Activated CD8-positive, alpha-beta memory T cell treated with anti-CD3 and anti-CD28 coated beads for 1 hour (primary cell): ENCODE measurements at places on chromosomes 3 and 15.

DNA sequence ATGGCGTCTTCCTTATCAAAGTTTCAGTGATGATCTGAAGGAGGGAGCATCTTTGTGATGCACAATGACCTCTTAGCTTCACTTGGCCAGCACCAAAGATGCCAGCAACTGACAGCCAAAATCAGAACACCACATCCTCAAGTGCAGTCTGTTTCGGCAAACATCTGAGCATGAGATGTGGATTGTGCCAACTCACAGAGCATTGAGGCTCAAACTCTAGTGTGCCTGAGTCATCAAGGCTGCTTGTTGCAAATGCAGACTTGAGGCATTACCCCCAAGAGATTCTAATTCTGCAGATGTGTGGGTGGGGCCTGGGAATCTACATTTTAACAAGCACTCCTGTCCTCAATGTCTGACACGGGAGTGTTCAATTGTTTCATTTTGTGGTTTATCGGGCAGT lies 35.8 kb downstream of the ABHD5 start:
- no peak for DNase-seq

GRCh38 chr15:49674370-49674769 lies 53.5 kb downstream of the DTWD1 start:
- DNase-seq, result no peak

GRCh38 chr15:30921781-30922479 lies 18.2 kb downstream of the FAN1 start:
- no peak for DNase-seq

- no peak for DNase-seq
These were observed 7.5 kb upstream of the TATDN2 start for GRCh38 chr3:10240799-10241198.

- no peak for DNase-seq
These were observed 22.1 kb downstream of the SLC25A26 start for GRCh38 chr3:66242788-66243464.

DNA sequence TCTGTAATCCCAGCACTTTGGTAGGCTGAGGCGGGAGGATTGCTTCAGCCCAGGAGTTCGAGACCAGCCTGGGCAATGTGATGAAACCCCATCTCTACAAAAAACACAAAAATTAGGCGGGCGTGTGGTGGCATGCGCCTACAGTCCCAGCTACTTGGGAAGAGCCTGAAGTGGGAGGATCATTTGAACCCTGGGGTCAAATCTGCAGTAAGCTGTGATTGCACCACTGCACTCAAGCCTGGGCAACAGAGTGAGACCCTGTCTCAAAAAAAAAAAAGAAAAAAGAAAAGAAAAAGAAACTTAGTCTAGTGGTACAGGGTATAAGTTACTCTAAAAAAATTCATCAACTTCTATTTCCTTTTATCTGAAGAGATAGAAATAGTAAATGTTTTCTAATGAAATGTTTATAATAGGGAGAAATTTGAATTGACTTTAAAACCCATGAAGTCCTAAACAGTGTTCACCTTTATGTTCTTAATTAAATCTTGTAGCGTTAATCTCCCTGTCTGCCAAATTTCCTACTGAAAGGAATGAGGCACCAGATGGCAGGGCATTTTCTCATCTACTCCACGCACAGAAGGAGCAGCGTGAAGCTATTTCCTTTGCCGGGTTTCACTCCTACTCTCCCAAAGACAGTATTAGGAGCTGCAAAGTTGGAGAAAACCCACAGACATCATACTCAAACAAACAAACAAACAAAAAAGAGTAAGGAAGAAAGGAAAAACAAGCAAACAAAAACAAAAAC lies 1.9 kb downstream of the PCLAF start:
- DNase-seq, result no peak

GRCh38 chr15:69535101-69535638 lies 82.6 kb downstream of the RPLP1 start:
- DNase-seq, result no peak

GRCh38 chr3:194195611-194196010 lies 59.7 kb downstream of the HES1 start:
- no peak for DNase-seq

DNA sequence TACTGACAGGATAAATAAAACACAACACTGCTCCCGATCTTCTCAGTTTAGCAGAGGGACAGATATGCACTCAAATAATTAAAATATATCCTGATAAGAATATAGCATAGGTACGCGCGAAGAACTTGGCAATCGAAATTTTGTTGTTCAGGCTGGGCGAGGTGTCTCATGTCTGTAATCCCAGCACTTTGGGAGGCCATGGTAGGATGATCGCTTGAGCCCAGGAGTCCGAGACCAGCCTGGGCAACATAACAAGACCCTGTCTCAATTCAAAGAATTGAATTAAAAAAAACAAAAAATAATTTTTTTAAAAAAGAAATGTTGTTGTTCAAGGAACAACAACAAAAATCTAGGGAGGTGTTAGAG lies 7.6 kb downstream of the B2M start:
- no peak for DNase-seq

GRCh38 chr3:145272684-145273083 lies 888.3 kb downstream of the PLOD2 start:
- no peak for DNase-seq

- no peak for DNase-seq
These were observed 18.3 kb upstream of the MRPS22 start for GRCh38 chr3:139325551-139325950.

GRCh38 chr15:39884351-39884750 lies 35.7 kb downstream of the GPR176 start:
- DNase-seq, result no peak

- DNase-seq, result no peak
These were observed 47.0 kb upstream of the RBP1 start for GRCh38 chr3:139586420-139587017.

- no peak for DNase-seq
These were observed 18.9 kb downstream of the CD200 start for GRCh38 chr3:112351823-112352222.

DNA sequence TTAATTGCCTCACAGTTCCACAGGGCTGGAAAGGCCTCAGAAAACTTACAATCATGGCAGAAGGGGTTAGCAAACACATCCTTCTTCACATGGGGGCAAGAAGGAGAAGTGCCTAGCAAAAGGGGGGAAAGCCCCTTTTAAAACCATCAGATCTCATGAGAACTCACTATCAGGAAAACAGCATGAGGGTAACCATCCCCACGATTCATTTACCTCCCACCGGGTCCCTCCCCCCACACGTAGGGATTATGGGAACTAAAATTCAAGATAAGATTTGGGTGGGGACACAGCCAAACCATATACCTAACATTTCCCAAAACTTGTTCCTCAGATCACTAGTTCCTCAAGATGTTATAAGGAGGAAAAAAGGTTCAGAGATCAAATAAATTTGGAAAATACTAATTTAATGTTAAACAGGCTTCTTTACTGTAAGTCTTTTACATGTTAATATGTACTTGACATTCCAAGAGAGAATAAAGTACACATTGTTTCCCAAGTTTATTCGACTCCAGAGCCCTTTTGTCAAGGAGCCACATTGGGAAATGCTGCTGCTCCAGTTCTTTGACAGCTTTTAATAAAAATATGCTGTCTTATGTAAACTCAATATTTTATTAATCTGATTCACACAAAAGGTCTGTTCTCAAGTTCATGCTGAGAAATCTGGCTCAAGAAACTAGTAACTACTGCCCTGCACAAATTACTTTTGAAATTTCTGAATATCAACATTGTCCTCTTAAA lies 17.8 kb downstream of the HERC1 start:
- no peak for DNase-seq

DNA sequence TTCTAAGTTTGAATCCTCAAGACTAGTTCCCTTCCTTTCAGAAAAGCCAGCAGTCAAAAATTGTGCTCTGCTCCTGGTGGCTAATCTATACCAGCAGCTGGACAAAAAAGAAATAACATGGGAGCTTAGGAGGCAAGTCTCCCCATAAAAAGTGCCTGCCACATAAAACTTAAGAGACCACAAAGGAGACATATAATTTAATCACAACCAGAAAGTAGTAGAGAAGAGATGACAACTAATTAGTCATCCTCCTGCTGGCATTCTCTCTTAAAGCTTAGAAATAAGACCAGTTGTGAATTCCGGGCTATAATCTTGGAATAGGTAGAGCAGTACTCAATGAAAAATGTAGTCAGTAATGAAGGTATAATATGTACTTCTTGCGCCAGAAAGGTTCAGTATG lies 20.2 kb upstream of the IMPG2 start:
- no peak for DNase-seq

DNA sequence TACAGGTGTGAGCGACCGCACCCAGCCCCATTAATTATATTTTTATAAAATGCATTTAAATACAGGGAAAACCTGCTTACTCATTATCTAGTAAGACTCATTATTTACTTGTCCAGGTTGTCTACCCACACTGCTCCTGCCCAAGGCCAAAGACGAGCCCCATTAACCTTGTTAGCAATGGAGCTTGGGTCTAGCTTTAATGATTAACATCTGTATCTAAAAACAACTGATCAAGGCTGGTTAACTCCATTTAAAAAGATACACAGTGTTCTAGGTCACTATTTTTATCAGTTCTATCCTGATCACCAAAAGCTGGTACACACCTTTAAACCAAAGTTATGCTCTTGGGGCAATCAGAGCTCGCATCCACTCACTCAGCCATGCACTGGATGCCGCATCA lies 10.4 kb upstream of the NCKIPSD start:
- no peak for DNase-seq

DNA sequence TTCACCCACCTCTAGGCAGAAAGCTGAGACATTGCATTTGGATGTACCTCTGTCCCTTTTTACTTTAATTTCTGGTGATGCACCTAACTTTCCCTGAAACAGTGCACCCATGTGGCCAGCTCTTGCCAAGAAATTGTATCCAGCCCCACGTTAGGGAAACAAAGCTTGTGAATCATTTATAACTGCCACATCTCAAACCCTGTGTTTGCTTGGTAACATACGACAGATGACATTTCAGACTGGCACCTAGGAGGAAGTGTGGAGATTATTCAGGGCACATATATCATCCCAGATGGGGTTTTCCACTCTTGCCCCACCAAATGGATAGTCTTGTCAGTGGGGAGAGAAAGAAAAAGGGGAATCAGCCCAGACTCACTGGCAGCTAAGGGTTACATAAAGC lies 2.1 kb downstream of the CYB561D2 start:
- no peak for DNase-seq

DNA sequence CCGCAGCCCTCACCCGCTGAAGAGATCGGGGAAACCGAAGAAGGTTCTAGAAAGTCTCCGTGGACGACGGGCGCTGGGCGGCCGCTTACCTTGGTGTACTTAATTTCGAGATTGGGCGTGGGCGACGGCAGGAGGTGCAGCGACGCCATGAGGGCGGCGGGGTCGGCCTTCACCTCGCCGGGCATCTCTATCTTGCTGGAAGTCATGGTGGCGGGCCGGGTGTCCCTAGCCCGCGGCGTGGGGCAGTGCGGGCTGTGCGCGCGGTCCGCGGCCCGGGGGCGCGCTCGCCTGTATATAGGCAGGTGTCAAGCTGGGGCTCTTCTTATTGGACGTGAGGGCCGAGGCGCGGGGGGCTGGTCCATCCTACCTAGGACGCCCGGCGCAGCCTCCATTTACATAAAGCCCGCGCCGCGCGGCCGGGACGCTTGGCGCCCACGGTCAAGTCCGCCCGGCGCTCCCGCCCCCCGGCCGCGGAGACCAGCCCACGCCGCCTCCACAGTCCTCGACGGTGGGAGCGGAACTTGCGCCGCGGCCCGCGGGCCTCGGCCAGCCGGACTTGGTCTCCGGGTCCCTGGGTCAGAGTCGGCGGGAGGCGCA lies at the start of gene ALDH1A2:
ALDH1A2 (minus strand) TSS at position 267 of the 597 bp plus-strand sequence; CDS start at position 206, 61 bp downstream.
- no peak for DNase-seq

DNA sequence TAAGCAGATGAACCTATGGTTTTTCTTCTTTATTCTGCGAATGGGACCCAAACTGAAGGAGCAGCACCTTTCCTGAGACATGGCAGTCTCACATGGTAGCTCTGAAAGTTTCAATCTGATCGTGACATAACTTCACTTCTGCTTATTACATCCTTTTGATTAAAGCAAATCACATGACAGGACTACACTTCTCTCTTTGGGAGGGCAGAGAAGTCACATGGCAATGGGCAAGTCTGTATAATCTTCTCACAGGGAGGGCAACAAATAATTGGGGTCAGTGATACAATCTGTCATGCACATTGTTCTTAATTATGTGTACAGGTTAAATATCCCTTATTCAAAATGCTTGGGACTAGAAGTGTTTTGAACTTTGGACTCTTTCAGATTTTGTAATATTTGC lies 21.6 kb downstream of the NCBP2 start:
- DNase-seq, result no peak

DNA sequence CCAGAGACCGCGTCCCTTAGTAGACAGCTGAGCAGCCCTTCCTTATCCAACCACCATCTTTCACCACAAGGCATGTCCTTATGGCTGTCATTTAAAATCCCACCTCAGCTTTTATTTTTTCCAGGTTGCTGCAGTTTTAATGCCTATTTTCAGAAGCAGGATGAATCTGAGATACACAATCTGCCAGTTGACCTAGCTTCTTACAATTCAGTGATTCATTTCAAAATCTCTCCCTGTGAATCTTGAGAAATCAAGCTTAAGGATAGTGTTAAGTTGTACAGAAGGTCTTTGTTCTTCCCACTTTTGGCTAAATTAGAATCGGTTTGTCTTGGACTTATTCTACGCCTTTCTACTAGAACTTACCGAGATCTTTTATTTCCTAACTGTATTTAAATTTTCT lies 522.3 kb upstream of the CFAP20DC start:
- no peak for DNase-seq

GRCh38 chr15:70569714-70570231 lies 193.6 kb downstream of the UACA start:
- DNase-seq, result no peak

GRCh38 chr3:146464005-146464595 lies 5.3 kb downstream of the PLSCR2 start:
- DNase-seq, result no peak

- DNase-seq, result peak; percentile 59
These were observed 12.0 kb upstream of the SHC4 start for GRCh38 chr15:48975472-48976419.
